NCI-H748 treated with DMSO at 0.1 percent for 48 hours (cell line): ENCODE measurements at places on chromosomes 3 and 15.

DNA sequence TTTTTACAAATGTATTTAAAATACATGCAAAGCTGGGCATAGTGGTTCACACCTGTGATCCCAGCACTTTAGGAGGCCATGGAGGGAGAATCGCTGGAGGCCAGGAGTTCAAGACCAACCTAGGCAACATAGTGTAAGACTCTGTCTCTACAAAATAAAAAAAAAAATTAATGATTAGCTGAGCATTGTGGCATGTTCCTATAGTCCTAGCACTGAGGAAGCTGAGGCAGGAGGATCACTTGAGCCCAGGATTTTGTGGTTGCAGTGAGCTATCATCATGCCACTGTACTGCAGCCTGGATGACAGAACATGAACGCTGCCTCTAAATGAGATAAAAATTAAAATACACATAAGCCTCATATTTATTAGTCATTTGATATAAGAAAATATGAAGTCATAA, 142.8 kb downstream of the TCF12 start:
- DNase-seq: no peak

- no peak for DNase-seq
Measured at GRCh38 chr3:101827211-101828174, 21.8 kb upstream of the NFKBIZ start.

DNA sequence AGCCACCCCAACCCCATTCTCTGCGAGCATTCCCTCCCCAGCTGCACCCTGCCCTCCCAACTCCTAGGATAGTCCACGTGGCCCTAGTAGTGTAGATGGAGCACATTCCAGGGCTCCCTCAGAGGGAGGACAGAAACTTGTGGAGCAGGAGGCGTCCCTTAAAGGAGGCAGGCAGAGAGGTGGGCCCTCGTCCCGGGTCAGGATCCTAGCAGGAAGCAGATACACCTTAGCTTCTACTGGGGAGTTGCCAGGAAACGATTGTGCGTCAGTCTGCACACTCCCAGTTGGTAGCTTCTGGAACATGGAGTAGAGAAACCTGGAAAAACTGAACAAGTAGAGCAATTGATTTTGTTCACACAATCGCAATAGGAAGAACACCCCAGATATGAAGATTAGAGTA, 43.9 kb upstream of the KLHL25 start:
- DNase-seq: no peak

- no peak for DNase-seq
Measured at GRCh38 chr3:107220538-107220937, 156.7 kb upstream of the CCDC54 start.

GRCh38 chr15:25771338-25771706, 91.8 kb downstream of the ATP10A start:
- DNase-seq: no peak

GRCh38 chr3:66923969-66924368, 74.1 kb upstream of the KBTBD8 start:
- no peak for DNase-seq

- no peak for DNase-seq
Measured at GRCh38 chr3:151743855-151744254, 10.1 kb downstream of the AADACL2 start.

DNA sequence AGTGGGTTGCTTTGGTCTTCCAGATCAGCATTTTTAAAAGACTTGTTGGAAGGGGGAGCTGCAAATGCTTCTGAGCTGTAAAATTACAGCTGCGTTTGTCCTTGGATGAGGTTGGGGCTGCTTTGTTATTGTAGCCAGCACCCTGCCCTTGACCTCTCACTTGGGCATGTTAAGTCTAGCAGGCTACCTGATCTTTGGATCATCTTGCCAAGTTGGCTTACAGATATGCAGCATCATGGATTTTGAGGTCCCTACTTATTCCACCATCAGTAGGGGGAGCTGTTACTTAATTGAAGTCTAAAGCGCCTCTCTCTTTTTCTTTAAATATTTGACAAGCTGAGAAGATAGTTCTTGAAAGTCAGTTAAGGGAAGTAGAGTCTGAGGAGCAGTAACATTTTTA, 793.0 kb downstream of the MCTP2 start:
- DNase-seq: no peak

- DNase-seq: no peak
Measured at GRCh38 chr3:65810302-65810701, 228.4 kb downstream of the MAGI1 start.

GRCh38 chr3:9066141-9066540, 102.9 kb upstream of the RAD18 start:
- no peak for DNase-seq

DNA sequence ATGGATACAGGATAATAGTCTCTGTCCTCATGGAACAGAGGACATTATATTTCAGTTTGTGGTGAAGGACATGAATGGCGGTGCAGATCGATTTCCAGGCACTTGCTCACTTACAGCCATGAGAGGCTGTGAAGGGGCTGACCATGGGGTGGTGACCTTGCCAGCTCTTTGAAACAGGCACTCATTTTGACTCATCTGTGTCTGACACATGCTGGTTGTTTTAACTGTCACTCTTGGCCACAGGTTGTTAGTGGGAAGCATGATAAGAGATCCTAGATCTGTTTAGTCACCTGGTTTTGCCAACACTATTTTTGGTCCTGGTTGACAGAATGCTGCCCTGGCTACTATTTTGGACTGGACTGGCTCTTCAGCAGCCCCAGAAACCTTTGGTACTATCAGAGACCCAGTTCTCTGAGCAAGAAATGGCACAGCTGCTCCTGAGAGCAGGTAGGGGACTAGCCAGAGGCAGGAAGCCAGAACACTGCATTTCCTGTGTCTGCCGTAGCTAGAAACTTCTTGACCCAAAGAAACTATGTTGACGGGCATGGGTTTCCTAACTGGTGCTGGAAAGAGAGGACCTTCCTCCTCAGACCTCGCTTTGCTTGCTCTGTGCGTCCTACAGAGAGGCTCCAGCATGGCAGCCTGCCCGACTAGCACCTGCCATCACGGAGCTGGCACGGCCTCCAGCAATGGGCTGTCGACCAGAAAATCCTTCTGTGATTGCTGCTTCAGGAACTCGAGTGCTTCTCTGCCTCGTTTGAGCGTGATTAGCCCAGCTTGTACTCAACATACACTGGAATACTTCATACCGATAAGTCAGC, 6.3 kb downstream of the PXYLP1 start:
- DNase-seq: no peak

DNA sequence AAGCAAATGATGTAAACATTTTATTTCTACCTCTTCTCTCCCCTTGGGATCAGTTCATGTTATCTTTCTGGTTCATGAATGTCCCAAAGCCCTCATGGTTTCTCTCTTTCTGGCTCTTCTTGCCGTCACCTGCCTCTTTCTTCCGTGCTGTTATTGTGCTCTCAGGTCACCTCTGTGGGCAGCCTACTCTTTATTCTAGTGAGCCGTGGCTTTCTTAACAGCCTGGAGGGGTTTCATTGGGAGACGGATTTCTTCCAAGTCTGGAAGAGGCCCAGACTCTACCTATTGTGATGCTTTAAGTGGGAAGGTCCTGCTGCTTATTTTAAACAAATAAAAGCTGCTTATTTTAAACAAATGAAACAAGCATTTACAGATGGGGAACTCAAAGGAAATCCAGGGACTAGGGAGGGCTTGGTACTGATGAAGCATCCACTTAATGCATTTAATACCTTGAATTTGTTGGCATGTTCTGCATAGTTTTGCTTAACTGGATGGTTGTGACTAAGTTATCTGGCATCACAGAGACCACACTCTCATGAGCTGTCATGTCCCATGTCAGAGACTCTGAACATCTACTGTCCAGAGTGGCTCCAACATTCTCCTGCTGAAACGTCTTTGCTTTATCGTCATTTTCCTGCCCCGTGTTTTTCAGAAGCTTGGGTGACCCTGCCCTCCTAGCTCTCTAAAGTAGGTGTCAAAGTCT, 443.3 kb downstream of the GABRG3 start:
- no peak for DNase-seq

- no peak for DNase-seq
Measured at GRCh38 chr3:128919988-128920387, 40.6 kb downstream of the ACAD9 start.

DNA sequence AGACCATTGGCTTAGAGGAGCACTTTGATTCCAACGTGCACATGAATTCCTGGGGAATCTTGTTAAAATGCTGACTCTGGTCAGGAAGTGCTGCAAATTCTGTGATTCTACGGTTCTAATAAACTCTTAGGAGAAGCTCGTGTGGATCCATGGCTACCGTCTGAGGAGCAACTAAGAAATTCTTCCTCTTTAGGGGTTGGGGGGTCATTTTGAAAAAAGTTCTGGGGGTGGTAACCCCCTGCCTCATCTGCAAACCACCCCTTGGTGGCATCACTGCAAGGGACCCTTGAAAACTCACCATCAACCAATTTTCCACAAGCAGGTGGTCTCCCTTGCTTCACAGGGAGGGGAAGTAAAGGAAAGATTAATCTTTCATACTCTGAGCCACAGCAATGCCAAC, 52.2 kb upstream of the IGF1R start:
- DNase-seq: no peak

- no peak for DNase-seq
Measured at GRCh38 chr3:129345971-129346370, 67.3 kb downstream of the HMCES start.

GRCh38 chr15:87753539-87753938, 503.0 kb downstream of the NTRK3 start:
- no peak for DNase-seq

DNA sequence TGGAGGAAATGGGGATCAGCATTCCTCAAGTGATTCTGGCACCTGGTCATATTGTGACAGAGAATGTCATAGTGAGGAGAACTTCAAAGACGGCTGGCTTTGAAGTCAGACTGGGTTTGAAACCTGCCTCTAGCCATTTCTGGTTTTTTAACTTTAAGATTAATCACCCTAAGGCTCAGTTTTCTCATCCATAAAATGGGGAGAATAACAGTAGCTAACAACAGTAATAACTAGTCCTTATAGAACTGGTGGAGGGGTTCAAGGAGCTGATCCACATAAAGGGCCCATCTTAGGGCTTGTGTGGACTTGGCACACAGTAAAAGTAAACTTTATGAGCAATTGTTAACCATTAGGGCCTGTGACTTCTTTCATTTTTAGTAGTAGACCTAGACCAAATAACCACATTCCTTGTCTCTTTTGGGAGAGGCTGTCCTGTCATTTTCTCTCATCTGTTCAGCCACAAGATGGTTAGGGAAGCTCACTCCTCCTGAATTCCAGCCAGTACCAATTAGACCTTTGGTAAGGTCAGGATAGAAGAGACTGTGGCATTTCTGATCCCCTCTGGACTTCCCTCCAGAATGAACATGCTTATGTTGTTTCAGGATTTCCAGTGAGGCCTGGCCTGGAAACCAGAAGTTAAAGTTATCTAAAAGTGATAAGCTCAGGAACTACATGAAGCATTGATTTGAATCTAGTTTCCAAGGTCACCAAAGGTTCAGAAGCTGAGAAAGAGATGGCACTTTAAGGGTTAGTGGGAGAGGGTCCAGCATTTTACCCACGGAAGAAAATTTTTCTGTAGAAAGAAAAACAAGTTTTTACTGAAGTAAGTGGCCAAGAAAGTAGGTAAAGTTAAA, 159.3 kb upstream of the DPH6 start:
- DNase-seq: no peak

DNA sequence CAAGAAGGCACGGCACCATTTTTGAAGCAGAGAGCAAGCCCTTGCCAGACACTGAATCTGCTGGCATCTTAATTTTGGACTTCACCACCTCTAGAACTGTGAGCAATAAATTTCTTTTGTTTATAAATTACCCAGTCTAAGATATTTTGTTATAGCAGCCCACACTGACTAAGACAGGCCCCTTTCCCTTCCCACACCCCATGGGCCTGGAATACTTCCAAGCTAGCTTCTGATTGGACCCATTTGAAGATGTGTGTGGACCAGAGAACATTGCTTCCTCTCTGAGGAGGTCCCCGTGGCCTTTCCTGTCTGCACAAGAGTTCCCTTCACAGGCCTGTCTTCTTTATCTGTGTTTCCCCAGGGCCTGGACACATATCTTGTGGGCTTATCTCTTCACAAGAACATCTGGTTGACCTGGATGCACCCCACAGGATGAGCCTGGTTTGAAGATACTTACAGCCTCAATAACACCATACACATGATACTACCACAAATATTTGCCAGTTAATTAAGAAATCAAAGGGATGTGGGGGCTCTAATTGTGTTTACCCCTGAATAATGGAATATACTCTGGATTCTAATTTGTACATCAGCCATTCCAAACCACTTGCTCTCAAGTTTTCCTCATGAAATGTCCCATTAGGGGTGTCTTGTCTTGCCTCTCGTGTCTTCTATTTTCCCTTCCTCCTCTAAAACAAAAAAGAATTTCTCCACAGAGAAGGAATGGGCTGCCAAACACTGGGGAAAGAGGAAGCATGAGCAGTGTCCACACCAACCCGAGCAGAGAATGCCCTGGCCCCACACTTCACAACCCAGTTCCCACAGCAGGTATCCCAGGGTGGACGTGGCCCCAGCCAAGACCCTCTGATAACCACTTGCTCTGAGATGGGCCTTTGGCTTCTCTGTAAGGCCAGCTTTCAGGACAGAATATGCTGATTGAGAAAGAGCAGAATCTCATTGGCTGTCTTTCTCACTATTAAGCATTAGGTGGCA, 42.5 kb downstream of the GLB1 start:
- DNase-seq: no peak

GRCh38 chr3:171369156-171369555, 91.0 kb downstream of the TNIK start:
- no peak for DNase-seq

GRCh38 chr3:141060327-141060726, 9.2 kb downstream of the SPSB4 start:
- DNase-seq: no peak

DNA sequence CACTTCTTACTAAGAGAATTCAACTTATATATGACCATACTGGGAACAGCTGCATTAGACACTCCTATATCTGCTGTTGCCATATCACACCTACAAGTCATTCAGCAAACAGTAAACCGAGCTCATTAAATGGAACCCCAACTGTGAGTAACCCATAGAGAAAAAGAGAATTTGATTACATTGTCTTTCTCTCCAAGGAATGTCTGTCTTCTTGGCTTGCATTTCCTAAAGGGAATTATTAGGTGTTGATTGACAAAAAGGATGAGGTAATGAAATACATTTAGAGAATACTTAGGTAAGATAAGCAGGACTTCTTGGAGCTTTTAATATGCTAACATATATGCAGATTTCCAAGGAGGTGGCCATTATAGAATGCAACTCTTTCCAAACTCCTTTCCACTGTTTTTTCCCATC, 76.8 kb downstream of the SLMAP start:
- DNase-seq: no peak

GRCh38 chr15:70466305-70466704, 297.1 kb downstream of the UACA start:
- DNase-seq: no peak
